ENCODE measurements at places on chromosomes 11 and 22.

- DNase-seq = peak; percentile 73
Observed at GRCh38 chr11:65429724-65430405, 7.3 kb downstream of the NEAT1 start.

GRCh38 chr11:15944460-15944859 is 411.9 kb downstream of the SOX6 start:
- no peak for DNase-seq

DNA sequence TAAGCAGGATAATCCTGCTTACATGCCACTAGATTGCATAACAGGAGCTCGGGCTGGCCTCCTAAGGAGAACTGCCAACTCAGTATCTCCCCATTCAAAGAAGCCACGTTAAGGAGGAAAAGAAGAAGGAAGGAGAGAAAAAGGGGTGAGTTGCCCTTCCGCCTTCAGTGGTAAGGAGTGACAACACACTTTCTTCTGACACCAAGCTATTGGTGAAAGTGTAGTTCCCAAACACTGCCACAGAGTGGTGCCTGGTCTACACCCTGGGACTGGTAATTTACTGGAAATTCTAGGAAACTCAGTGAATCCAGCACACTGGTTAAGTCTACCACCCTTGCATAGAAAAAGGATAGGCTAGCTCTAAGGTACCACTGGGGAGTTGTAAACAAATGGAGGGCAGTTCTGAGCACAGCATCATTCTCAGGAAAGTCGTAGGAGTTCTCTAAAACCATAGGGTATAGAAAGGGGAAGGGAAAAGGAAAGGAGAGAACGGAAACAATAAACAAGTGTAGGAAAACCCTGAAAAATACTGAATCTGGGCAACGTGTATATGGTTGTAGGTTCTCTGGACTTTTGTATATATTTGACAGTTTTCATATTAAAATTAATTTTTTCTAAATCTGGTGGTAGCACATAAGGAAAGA is 58.2 kb downstream of the RRAS2 start:
- DNase-seq = peak; percentile 75

- DNase-seq = no peak
Observed at GRCh38 chr11:20253796-20254195, 93.5 kb upstream of the DBX1 start.

GRCh38 chr11:129861702-129862522 is 33.5 kb downstream of the NFRKB start:
- peak; percentile 86 for DNase-seq

All from lung (tissue), 17 donors.